ENCODE measurements at places on chromosomes 5 and 9.

- no peak for DNase-seq
These were observed 323.7 kb downstream of the ARRDC3 start for GRCh38 chr5:91059409-91059808.

DNA sequence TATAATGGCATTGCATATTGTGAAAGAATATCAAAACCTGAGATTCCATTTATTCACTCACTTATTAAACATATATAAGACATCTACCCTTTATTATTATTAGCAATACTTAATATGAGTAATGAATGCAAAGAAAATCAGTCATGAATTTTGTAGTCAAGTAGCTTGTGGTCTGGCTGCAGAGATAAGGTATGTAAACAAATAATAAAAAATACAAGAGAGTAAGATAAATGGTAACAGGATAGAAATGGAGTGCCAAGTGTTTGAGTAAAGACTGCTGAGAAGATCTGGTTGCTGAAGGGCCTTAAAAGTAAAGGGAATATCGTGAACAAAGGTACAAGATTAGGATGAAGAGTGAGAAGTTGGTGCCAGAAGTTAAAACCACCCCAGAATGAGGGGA, 18.4 kb downstream of the TRIM32 start:
- no peak for DNase-seq

DNA sequence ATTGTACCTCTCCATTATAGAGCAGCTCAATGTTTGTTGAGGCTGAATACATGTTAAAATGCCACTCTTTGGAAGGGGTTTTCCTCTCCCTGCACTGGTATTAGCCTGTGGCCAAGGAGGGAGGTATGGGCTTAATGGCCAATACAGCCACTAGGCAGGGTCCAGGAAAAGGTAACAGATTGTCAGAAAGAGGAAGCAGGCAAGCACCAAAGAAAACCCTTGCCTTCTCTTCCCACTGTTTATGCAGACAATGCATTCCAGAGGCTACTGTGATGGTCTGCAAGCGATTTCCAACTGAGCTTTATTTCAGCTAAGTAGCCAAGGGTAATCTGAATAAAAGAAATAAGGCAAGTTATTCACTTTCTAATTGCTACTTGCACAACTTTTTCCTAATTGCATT, 95.3 kb upstream of the SLC27A6 start:
- no peak for DNase-seq

- no peak for DNase-seq
These were observed 122.1 kb upstream of the DAPK1 start for GRCh38 chr9:87375397-87376073.

- DNase-seq = no peak
These were observed 1.9 kb downstream of the GPBP1 start for GRCh38 chr5:57175551-57176309.

- no peak for DNase-seq
These were observed 217.0 kb upstream of the NREP start for GRCh38 chr5:111973961-111974360.

DNA sequence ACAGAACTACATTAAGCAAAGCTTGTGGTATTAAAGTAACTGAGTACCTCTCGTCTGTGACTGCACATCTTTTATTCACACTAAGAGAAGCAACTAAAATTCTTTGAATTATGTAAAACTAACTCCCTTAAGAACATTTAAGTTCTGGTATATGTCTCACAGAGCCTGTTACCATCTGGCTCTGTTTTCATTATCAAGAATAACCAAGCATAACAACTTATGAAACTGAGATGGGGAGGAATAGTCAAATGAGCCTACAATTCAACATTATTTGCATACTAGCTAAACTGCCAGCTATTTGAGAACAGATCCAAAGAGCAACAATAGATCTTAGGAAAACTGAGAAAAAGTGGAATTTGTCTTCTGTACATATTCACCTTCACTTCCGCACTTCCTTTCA, 25.3 kb upstream of the ISOC1 start:
- no peak for DNase-seq

DNA sequence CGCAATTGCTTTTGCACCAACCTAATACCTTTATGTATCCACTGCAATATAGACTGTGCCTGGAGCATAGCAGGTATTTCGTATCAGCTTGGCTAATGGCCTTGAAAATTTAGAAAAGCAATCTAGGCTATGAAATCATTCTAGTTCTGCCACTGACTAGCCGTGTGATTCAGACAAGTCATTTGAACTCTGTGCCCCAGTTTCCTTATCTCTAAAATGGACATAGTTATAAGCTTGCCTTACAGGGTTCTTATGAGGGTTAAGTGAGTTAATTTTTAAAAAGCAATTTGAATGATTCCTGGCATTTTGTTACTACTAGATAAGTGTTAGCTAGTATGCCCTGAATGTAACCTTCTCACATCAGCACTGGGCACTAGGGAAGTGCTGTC, 80.5 kb upstream of the PUM3 start:
- no peak for DNase-seq

- DNase-seq = no peak
These were observed 38.1 kb downstream of the MRPS27 start for GRCh38 chr5:72281764-72282499.

DNA sequence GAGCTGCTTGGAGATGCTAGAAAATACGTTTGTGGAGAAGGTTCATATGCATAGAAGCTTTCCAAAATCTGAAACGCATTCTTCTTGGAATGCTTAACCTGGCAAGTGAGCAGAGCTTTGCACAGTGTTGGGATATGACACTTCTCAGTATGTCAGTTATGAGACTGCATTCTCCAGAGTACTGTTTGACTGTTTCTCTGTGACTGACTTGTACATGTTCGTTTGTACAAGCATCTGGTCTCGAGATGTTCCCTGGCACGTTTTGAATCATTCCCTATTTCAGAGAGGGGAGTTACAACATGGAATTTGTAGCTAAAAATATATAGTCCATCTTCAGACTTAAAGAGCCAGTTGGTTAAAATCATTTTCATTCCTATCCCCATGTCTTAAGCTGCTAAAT, 272.4 kb downstream of the ARRDC3 start:
- no peak for DNase-seq

GRCh38 chr9:79384501-79384900, 187.3 kb upstream of the TLE4 start:
- no peak for DNase-seq

Measured in NCI-H1417 treated with DMSO at 0.1 percent for 48 hours (cell line).